ENCODE measurements at places on chromosomes 13 and 19.
A peak's percentile ranks its signal among the peaks of the same experiment; 100 is the strongest.

GRCh38 chr19:15423130-15423529 is 4.3 kb upstream of the AKAP8L start:
- DNase-seq = no peak

DNA sequence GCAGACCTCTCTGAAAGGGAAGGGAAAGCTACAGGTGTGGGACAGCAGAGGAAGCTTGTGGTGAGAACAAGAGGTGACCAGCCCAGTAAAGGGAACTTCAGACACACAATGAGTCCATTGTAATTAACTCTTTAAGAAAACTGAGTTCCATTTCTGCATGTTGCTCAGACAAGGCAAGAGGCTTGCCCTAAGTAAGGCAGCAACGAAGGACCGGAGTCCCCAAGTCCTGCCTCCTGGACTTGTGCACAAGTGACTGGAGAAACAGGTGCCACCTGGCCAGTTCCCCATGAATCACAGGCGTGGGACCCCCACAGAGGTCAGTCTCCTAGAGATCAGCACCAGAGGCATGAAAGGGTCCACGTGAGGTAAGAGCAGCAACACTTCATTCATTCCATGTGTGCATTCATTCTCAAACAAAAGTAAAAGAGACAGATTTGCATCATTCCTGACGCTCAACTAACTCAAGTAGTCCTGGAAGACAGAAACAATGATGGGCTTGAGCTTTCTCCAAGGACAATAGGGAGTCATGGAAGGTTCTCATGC is 14.7 kb upstream of the SIGLEC6 start:
- DNase-seq = no peak

DNA sequence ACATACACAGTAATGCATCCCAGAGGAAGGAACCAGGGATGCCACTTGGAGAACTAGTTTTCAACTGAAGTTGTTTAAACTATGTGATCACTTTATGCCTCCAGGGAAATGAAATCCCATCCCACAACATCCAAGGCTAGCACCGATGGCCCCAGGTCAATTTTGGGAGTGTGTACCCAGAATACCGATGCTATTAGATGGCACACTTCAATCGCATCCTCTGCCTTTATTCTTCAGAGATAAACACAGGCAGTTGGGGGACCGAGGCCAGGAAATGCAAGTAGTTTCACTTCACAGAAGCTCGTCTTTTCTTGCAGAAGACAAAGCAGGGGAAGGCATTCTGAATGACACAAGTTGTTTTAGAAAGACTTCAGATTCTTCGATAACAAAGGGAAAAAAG is 13.8 kb downstream of the STK24 start:
- peak; percentile 44 for DNase-seq

DNA sequence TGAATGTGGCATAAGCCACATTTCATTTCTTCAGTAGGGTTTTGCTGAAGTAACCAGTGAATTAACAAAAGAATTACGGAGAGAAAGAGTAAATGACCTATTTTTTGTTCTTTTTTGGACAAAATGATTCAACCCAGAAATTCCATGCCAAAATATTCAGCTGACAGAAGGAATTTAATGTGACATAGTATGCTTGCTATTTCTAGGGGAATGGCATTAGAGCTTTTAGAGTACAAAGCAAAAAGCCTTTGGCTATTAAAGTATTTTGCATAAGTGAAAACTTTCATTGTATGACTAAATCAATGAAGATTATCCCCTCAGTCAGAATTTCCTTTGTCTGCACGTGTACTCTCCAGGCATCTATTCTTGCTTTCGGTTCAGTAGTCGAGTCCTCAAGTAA is 465.3 kb downstream of the COG6 start:
- no peak for DNase-seq

- DNase-seq = no peak
Observed at GRCh38 chr13:101523154-101524131, 71.0 kb downstream of the ITGBL1 start.

- no peak for DNase-seq
Observed at GRCh38 chr19:38434549-38435051, 1.1 kb downstream of the RYR1 start.

- DNase-seq = no peak
Observed at GRCh38 chr13:79749984-79750551, 269.1 kb downstream of the NDFIP2 start.

- peak; percentile 15 for DNase-seq
Observed at GRCh38 chr13:95185851-95186250, 115.4 kb downstream of the ABCC4 start.

DNA sequence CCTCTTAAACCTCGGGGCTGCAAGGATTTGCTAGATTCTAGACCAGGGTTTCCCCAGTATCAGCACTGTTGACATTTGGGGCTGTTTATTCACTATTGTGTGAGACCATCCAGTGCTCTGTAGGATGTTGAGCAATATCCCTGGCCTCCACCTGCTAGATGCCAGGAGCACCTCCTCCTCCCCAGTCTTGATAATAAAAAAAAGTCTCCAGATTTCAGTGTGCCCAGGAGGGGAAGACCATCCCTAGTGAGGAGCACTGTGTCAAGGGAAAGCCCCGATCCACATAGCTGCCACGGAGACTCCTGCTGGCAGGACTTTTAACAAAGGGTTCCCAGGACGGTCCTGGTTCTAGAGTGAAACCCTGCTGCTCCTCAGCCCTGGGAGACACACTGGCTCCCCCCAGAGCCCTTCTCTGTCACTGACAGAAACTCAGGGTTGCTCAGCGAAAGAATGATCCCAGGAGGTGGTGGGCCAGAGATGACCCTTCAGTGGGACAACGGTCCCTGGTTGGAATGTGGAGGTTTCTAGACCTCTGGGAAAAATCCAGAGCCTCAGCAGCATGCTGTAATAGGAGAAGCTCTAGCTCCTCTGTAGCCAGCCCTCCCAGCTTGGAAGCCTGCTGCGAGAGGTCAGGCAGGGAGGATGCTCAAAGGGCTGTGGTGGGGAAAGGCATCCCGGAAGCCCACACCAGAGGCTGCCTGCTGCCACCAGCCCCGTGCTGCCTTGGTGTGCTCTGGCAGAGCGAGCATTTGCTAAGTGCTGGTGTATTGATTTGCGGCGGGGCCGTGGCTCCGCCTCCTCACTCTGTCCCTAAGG is 20.3 kb downstream of the LYL1 start:
- no peak for DNase-seq

- DNase-seq = no peak
Observed at GRCh38 chr13:75452564-75452963, 29.4 kb downstream of the TBC1D4 start.

- no peak for DNase-seq
Observed at GRCh38 chr19:46839752-46840497, 10.7 kb downstream of the AP2S1 start.

DNA sequence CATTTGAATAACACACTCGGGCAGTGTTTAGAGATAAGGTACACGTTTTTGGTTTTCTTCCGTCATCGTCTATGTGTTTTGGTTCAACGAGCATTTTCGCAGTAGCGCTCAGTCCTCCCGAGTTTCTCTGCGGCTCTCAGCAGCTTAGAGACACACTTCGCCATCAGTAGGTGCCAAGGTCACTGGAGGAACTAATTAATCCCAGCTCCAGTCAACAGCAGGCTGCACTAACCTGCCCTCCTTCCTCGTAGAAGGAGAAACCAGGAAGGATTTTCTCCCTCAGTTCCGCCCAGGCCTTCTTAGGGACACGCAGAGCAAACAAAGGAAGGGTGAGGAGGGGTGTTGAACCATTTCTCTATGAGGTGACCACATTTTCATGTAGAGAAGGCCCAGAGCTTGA is 12.6 kb downstream of the MBNL2 start:
- DNase-seq = no peak

GRCh38 chr13:114106526-114106925 is 25.9 kb downstream of the RASA3 start:
- peak; percentile 35 for DNase-seq

GRCh38 chr19:374183-374885 is 29.7 kb upstream of the MIER2 start:
- DNase-seq = no peak

DNA sequence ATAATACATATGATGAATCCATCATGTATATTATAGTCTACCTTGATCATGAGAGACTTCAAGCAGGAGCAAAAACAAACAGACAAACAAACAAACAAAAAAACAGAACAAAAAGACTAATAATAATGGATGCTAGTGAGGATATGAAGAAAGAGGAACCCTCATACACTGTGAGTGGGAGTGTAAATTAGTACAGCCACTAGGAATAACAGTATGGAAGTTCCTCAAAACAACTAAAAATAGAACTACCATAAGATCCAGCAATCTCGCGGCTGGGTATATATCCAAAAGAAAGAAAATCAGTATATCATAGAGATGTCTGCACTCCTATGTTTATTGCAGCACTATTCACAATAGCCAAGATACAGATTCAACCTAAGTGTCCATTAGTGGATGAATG is 7.0 kb upstream of the DLEU7 start:
- DNase-seq = no peak

GRCh38 chr13:48993150-48993549 is 17.4 kb downstream of the FNDC3A start:
- no peak for DNase-seq

DNA sequence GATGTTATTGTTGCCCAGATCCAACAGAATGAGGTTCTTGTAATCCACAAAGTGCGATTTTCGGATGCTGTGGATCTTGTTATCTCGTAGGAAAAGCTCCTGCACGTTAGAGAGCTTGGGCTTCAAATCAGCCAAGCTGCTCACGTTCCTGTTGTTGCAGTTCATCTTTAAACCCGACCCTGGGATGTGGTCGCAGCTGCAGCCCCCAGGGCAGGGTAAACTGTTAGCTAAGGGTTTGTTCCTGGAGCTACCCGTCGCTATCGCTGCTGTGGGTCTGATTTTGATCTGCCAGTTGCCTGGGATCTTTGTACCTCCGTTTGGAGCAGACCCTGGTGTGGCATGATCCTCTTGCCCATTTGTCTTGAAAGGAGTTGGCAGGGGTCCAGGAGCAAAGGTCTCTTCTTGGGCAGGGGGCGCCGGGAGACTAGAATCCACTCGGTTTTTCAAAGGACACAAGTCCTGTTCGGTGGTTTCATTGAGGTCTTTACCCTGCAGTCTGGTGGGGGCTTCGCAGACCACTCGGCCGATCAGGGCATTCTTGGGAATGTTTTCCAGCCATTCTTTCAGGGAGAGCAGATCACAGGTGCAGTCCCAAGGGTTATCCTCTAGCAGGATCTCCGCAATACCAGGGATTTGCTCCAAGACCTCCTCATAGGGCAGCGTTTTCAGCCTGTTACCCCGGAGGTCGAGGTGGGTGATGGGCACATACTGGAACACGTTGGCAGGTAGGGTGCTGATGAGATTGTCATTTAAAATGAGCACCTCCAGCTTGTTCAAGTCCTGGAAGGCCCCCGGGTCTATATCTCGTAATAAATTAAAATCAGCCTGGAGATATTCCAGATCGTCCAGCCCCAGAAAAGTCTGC is 1.8 kb downstream of the SLITRK1 start:
- no peak for DNase-seq

DNA sequence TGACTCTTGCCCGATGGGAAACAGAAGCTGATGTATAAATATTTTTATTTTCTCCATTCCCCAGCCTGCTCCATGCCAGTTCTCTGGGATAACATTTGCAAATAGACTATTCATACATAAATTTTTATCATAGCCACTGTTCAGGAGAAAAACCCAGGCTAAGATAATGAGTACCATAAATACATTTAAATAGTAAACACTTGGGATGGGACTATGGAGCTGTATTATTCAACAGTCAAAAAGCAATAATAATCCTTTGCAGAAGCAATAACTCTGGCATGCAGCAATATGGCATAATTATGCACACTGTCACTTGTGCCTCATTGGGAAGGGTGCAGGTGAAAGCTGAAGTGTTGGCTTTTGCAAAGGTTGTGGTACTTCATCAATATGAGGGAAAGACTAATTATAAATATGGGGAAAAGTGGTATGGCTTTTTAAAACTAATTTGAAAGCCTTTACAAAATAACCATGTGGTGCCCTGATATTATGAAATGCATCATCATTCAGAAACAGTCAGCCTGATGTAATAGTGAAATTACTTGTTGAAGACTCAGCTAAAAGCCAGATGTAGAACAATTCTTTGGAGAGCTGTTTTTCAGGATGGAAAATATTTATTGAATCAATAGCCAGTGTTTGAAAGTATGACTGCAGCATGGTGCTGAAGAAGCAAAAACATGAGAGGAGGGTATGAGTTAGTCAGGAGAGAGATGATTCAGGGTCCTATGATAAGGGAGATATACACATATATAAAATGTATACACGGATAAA is 2476.7 kb downstream of the PCDH9 start:
- DNase-seq = no peak

DNA sequence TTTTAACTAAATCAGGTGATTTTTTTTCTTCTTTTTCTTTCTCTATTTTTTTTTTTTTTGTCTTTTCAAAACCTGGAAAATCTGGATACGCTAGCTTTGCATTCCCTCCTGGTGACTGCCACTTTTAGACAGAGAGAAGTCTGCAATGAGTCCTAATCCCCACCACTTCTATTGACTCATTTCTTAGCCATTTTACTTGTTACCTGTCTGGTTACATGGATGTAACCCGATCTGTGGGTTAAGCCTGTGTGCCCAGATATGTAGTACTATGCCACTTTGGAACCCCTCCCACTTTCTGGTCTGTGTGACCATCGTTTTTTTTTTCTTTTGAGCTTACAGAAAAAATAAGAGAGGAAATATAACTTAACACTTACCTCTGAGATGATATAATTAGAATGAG is 817.8 kb upstream of the PCDH9 start:
- no peak for DNase-seq
